ENCODE measurements at places on chromosomes 2 and 18. TPM values are rescaled to one million over a fixed set of nuclear protein-coding genes. Genes with fewer than 3 reads are reported as not detected.

- no peak for DNase-seq
Observed at GRCh38 chr2:70479816-70480215, 73.8 kb downstream of the TGFA start.

DNA sequence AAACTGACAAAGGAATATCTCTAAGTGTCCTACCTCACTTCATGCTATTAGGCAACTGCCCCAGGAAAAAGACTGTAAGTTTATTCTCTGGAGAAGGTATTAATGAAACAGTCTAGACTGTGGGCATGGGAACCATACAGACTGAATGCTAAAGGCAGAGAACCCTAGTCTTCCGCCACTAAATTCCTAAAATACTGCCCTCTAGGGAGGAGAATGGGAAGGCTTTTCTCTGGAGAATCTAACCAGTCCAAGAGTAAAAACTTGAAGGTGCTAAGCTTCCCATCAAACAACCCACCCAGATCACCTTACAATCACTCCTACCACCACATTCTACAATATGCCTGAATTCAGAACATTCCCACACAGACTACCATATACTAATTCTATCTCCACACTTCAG lies 3.4 kb downstream of the SRBD1 start:
- no peak for DNase-seq

Gene SETBP1
- total RNA-seq: 0.28 TPM

DNA sequence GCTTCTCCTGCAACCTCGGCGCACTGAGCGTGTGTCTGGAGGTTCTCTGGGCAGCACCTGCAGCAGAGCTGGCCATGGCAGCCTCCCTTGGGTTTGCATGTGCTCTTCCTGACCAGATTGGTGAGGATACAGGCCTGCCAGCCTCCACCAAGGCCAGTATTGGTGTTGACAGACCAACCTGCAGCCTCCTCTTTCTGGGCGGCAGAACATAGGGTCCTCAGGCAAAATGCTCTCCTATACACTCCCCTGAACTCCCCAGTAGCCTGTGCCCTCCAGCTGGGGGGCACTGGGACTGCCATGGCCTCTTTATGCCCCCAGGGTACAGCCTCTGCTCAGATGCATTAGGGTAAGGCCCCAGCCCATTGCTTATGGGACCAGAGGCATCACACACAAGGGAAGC lies 131.9 kb upstream of the SPRED2 start:
- no peak for DNase-seq

Gene CHST9
- not detected for total RNA-seq

DNA sequence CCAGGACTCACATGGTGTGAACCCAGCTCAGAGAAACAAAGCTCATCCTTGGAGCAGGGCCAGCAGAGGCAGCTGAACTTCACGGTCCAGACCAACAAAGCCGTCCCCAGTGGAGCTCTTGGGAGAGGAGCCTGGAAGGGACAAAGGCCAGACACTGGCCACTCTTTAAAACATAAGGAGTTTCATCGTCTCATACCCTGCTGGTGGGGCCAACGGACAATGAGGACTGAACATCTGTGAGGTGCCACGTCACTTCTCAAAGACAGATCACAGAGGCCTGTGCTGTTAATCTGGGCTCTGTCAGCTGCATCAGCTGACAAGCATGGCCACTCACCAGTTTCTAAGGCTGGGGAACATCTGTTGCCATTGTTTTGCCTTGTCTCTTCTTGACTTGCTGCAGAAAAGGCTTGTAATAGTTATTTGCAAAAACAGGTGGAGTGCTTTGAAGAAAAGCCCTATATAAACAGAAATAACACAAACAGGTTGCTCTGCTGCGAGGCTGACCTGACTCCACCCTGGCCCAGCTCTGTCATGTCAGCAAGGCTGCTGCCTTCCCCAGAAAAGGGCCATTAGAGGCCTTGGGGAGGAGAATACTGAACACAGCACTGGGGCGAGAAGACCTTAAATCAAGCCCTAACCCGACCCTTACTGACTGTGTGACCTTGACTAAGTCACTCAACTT lies 68.1 kb upstream of the DAPL1 start:
- no peak for DNase-seq

GRCh38 chr2:239271882-239272281 lies 128.9 kb downstream of the HDAC4 start:
- no peak for DNase-seq

DNA sequence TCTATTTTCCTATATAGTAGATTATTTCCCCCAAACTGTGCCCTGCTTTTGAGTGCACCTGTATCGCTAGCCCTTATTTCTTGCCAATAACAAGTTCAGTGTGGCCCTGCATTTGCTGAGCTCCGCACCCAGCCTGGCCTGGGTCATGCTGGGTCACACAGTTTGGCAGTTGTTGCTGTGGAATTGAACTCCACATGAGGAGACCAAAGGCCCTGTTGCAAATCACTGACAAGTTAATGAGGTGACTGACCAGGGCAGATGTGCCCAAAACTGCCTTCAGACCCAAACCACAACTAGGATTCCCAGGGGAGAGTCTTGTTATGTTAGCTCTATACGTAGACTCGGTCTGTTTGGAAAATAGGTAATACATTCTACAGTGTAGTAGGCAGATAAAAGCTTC lies 31.0 kb downstream of the COL4A4 start:
- DNase-seq: no peak

Gene DNAJC5G
- total RNA-seq: not detected

DNA sequence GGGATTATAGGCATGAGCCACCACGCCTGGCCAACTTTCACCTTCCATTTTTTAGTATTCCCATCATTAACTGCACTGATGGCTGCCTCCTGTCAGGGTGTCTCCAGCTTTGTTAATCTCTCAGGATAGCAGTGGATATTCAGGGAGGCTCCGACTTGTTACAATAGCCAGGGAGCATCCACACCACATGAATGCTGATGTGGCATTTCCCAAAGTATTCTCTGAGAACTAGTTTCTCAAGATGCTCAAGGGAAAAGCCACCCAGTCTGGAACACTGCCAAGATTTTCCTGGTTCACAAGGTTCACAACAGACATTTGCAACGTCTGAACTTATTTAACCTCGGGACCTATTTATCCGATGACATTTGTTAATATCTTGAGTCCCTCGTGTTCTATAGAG lies 33.8 kb downstream of the ZNF519 start:
- DNase-seq: no peak

GRCh38 chr2:215499331-215499730 lies 63.5 kb upstream of the FN1 start:
- peak; percentile 54 for DNase-seq

Gene ZNF514
- total RNA-seq: 7.2 TPM

Gene PLA2R1
- 0.28 TPM for total RNA-seq

Gene CNRIP1
- total RNA-seq: 25.6 TPM

DNA sequence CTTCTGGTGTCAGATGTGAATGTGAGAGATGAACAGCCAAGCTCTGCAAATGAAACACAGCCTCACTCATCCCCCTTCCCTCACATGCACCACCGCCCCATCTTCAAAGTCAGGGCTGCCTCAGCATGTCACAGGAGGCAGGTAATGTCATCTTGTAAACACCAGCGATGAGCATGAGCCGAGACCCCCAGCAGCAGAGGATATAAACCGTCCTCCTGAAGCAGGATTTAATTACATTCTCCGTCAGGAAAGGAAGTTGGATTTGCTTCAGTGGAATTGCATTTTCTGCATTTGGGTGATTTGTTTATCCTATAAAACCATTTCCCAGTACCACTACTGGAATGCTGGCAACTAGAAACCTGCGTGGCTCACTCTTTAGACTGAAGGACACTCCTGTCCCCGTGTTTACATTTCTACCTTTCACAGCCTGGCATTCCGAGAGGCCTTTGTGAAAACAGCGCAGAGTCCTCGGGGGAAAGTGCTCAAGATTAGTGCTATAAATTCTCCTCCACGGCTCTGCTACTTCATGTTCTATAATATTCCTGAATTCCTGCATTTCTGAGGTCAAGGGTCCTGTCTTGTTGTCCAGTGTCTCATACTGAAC lies 619.2 kb downstream of the IRS1 start:
- DNase-seq: no peak

Gene TMEFF2
- 1.4 TPM for total RNA-seq

GRCh38 chr18:13269521-13270011 lies 51.0 kb downstream of the LDLRAD4 start:
- no peak for DNase-seq

DNA sequence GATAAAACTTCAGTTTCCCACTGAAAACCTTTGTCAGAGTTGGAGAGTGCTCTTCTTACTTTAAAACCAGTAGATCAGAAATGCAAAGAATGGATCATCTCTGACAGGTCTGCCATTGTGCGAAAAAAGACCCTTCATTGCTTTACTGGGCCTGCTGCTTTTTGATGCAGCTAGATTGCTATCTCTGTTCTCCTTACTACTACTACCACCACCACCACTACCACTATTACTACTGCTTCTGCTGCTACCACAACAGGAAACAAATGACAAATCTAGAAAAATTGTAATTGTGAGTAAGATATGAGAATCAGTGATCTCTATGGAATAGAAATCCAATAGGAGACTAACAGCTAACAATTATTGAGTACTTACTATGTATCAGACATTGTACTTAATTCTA lies 85.8 kb downstream of the PKP4 start:
- DNase-seq: no peak

- no peak for DNase-seq
Observed at GRCh38 chr2:190717764-190718651, 69.1 kb downstream of the NAB1 start.

Gene ANKRD62
- not detected for total RNA-seq

DNA sequence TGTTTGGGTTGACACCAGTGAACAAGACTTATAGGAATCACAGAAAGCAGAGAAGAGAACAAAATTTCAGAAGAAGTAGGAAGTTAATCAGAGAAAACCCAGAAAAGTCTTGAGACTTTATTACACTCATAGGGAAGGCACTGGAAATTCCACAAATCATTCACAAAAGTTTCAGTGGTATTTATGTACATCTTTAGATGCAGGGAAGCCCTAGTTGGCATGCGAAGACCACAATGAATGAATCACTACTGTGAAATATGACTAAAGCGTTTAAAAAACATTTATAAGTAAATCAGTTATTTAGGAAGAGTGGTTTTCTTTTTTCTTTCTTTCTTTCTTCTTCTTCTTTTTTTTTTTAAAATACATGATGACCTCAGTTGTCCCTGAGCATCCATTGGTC lies 105.1 kb downstream of the NUP35 start:
- DNase-seq: peak; percentile 63

DNA sequence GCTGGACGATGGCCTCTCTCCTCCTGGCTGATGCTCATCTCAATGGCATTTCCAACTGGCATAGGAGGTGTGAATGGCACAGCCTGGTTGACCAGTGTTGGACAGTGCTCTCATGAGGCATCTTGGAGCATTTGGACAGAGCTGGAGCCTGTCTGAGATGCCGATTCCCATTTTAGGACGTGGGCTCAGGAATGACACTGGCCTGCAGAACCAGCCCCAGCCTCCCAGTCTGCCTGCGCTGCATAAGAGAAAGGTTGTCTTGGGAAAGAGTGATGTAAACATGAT lies 118.2 kb upstream of the COPS8 start:
- no peak for DNase-seq

Gene GPR45
- not detected for total RNA-seq

Gene SPP2
- not detected for total RNA-seq

Gene ZBTB7C
- not detected for total RNA-seq

Gene SMAD7
- 13.3 TPM for total RNA-seq

Gene LINC00305
- total RNA-seq: not detected

DNA sequence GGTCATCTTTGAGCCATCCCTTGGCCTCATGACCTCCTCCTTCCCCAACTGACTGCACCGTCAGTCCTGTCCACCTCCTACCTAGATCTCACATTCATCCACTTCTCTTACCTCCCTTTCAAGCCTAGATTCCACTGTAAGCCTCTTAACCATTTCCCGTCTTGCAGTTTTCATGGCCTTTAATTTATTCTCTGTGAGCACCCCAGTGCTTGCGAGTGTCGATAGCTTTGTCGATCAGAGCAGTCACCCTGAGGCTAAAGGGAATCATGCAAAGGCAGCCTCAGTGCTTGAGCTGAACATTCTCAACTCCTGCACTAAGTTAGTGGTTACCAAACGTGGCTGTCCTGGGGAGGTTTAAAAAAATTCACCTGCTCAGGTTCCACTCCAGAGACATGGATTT lies 14.7 kb downstream of the ARHGAP25 start:
- DNase-seq: no peak
